AG04450 (cell line): ENCODE measurements at places on chromosomes 4 and X.

GRCh38 chrX:11968991-11969390 lies 169.3 kb upstream of the FRMPD4 start:
- DNase-seq: no peak

DNA sequence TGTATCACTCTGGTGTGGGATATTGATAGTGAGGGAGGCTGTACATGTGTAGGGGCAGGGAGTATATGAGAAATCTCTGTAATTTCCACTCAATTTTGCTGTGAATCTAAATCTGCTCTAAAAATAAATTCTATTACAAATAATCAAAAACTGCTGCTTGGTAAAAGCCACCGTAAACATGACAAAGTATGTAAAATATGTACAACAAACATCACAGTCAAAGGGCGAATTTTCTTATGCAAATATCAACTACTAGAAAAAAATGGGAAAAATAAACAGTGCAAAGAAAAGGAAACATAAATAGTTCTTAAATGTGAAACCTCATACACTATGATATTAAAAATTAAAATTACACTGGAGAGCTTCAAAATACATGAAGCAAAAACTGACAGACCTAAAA lies 105.1 kb upstream of the DCLK2 start:
- no peak for DNase-seq

DNA sequence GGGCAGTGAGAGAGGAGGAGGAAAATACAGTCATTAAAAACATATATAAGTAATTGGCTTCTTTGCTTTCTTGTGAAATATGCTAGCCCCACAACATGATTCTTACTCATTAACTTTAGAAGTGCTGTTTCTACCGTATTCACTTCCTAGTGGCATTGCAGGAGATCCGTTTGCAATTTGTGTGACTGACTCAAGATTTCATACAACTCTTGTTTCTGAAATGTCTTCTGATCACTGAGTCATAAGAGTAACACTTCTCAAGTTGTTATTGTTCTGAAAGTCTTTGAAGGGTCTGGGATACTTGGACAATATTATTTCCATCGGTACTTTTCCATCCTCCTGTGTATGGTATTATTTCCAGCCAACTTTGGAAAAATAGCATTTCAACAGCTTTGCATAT lies 310.8 kb downstream of the PACRGL start:
- DNase-seq: no peak

DNA sequence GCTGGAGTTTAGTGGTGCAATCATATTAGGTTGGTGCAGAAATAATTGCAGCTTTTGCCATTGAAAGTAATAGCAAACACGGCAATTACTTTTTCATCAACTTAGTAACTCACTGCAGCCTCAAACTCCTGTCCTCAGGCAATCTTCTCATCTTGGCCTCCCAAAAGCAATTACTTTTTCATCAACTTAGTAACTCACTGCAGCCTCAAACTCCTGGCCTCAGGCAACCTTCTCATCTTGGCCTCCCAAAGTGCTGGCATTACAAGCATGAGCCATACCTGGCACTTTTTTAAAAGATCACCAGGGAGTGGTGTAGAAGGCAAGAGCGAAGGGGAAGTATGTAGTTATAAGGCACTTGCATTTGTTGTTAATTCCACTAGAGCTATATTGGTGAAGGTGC lies 491.1 kb upstream of the ADGRL3 start:
- DNase-seq: no peak

- DNase-seq: no peak
Observed at GRCh38 chr4:87419578-87420249, 2.7 kb upstream of the NUDT9 start.

DNA sequence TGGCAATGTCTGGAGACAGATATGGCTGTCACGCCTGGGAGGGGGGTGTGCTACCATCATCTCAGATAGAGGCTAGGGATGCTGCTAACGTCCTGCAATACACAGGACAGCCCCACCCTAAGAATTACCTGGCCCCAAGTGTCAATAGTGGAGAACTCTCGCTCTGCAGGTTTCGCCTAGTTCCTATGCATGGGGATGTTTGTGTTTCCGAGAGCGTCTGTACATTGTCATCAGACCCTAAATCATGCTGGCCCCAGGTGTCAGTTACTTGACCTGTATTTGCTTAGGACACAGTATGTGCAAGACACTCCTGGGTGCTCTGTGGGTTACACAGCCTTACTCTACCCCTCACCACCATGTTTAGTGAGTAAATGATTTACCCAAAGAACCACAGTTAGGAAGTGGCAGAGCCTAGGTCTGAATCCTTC lies 90.8 kb downstream of the AFF1 start:
- DNase-seq: no peak

DNA sequence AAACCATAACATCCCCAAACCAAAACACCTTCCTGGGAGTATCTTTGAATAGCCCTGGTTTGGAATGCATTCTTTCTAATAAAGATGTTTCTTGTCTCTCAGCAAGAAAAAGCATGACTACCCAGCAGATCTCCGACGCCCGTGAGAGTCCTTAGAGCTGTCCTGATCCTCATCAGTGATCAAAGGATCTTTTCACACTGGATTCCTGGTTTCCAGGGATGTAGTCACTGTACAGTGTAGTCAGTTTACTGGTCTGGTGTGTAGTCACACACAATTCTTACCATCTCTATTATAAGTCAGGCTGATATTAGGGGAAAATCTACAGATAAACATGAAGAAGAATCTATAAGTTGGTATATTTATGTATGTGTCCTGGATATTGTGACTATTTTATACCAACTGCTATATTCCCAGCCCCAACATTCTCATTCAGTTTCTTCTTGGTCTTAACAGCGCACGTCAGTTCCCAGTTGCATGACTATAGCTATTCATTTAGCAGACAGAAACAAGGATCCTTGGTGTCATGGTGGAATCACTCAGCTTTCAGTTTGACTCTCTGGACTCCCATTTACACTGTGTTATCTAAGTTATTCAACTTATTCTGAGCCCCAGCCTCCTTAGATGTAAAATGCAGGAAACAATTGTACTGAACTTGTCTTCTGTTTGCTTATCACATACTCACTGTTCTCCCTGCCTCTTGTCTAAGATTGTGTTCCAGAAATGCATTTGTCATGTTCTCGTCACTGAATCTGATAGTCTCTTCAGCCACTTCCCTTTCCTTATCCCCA lies 68.3 kb downstream of the SLIT2 start:
- DNase-seq: no peak

DNA sequence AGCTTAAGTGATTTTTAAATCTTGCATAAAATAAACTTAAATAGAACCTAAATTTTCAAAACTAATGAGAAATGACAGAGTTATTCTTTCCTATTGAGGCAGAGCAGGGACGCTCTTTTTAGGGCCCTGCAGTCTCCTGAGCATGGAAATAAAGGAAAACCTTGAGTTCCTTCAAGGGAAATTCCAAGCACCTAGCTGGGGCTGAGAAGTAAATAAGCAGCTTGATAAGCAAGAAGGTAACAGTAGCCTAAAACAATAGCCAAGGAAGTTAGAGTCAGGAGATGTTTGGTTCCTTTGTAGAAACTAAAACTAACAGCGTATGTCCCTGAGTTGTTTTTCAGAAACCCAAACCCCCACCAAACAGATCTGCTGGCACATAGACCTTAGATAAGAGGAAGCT lies 174.6 kb downstream of the COL25A1 start:
- DNase-seq: no peak

DNA sequence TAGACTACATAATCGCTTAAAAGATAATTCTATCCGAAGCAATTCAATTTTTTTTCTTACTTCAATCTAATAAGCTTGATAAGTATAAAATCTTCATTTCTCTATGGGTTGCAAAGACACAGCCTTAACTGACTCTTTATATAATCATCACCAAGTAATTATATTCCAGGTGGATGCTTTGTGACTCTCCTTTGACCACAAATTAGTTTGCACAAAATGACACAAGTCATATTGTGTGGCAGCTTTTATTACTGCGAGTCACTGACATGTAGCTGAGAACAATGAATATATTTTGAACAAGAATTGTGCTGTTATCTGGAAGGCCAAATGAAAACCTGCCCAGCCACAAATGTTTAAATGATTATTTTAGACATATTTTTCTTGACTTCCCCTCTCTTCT lies 1727.8 kb downstream of the ARAP2 start:
- no peak for DNase-seq

DNA sequence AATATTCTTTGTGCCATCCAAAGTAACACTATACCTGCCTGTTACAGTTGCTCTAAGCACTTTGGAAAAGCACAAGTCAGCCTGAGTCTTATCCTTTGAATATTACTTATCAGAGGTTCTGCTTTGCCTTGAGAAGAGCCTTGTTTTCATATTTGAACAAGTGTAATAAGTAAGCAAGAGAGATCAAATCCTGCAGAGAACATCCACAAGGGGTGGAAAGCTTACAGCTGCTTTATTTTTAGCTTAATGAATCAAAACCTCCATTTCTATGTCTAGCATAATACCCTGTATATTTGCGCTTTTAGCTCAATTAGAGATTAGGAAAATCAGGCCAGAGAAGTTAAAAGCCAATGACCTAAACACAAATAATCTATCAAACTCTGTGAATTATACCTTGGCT lies 139.8 kb downstream of the CDS1 start:
- no peak for DNase-seq

GRCh38 chr4:152021788-152022438 lies 261.1 kb upstream of the GATB start:
- DNase-seq: no peak

- no peak for DNase-seq
Observed at GRCh38 chrX:23381099-23382087, 46.7 kb downstream of the PTCHD1 start.

DNA sequence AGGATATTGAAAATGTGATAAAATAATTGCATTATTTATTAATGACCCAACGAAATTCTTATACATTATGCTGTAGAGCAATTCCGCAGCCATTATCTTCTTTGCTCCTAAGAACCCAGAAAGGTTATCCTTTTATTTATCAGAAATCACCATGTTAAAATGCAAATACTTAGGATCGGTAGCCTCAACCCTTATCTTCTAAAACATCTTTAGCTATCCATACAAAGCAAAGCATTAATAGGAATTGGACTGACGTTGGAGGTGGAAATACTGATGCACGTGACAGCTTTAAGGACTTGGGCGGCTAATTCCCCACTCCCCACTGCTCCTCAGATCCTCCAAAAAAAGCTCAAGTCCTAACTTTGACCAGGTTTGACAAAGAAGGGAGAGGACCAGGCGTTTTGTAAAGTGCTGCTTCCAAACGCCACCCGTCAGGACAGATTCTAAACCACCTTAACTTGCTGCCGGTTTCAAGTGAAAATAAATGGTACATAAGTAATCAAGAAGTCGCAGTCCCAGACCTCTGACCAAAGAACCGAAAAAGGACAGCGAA lies 539 bp upstream of the SPCS3 start:
- DNase-seq: no peak

DNA sequence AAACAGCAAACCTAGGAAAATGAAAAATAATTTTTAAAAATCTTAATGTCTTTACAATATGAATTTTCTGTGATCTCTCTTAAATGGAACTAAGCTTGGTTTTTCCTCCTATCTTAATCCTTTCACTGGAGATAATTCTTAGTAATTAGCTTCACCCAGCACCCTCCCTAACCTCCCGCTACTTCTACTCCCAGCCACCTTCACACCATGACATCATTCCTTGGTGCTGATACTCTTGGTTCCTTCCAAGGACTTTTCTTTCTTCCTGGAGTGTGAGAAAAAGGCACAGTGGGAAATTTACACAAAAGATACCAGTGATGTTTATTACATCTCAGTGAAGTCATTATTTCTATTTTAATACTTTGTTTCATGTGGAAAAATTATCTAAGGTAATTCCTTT lies 163.6 kb upstream of the PLAC1 start:
- DNase-seq: no peak

DNA sequence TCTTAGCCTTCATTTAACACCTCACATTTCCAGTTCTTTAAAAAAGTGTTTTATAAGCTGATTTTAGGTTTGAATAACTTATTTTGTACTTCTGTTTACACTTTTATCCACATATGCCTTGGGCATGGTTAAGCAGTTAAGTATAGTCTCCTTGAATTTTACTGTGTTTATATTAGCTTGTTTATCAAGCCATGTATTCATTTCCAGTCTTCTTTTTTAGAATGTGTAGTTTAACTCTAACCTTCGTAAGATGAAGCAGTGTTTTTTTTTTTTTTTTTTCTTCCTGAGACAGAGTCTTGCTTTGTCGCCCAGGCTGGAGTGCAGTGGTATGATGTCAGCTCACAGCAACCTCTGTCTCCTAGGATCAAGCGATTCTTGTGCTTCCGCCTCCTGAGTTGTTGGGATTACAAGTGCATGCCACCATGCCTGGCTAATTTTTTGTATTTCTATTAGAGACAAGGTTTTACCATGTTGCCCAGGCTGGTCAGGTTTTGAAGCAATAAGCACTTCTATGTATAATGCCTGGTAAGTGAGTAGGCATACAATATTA lies 42.5 kb downstream of the BMP2K start:
- no peak for DNase-seq

DNA sequence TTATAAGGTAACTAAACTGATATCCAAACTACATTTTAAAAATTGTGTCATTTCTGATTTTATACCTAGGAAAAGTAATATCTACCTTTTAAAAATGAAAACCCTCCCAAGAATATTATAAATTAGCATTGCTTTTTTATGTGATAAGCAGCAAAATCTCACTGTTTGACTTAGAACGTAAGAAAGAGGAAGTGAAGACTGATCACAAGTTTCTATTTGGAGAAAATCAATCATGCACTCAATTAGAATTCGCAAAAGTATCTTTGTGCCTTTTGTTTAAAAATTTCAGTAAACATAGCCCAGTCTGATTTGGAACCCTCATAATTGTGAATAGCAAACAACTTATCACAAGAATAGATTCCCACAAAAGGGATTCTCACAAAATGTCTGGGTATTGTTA lies 142.7 kb downstream of the TENM3 start:
- no peak for DNase-seq

- no peak for DNase-seq
Observed at GRCh38 chr4:4327652-4328121, 37.6 kb downstream of the ZBTB49 start.

- DNase-seq: no peak
Observed at GRCh38 chr4:1218634-1219565, 30.0 kb downstream of the CTBP1 start.
